ENCODE measurements at places on chromosomes 6 and 20. TPM values are rescaled to one million over a fixed set of nuclear protein-coding genes. Genes with fewer than 3 reads are reported as not detected.

Gene PRDM1
- total RNA-seq: 1.7 TPM

Gene PSORS1C2
- not detected for total RNA-seq

Gene DSP
- total RNA-seq: 1.3 TPM

Gene PKIB
- 0.13 TPM for total RNA-seq

Gene F13A1
- 0.54 TPM for total RNA-seq

Gene GSTA2
- not detected for total RNA-seq

Gene STMND1
- total RNA-seq: not detected

Gene LSM14B
- 38.2 TPM for total RNA-seq

Gene ERVFRD-1
- total RNA-seq: not detected

Gene ARHGAP40
- not detected for total RNA-seq

Gene SLC35D3
- not detected for total RNA-seq

Gene METTL24
- total RNA-seq: 0.97 TPM

Gene C6orf52
- total RNA-seq: 0.65 TPM

Gene PLA2G7
- total RNA-seq: not detected

Gene SLC16A10
- 1.4 TPM for total RNA-seq

Gene TINAG
- total RNA-seq: 0.13 TPM

Gene OLIG3
- total RNA-seq: not detected

Gene MRPL14
- 56.1 TPM for total RNA-seq

Gene POM121L2
- total RNA-seq: not detected

Gene C20orf202
- total RNA-seq: not detected

Gene THBD
- 1.6 TPM for total RNA-seq

Gene CDH26
- 0.32 TPM for total RNA-seq

Gene COL19A1
- total RNA-seq: not detected

Gene BTNL2
- not detected for total RNA-seq

Gene HLA-DQB1
- not detected for total RNA-seq

Gene BNIP5
- not detected for total RNA-seq

Gene SIRPD
- total RNA-seq: not detected

Gene CFB
- total RNA-seq: 34.6 TPM

Gene GMNN
- total RNA-seq: 23.1 TPM

Gene MOCS1
- 22.3 TPM for total RNA-seq

Gene IP6K3
- not detected for total RNA-seq

Gene COL11A2
- 0.65 TPM for total RNA-seq

Gene TRAPPC3L
- total RNA-seq: 0.11 TPM

Gene AKAP7
- 6.3 TPM for total RNA-seq

Gene TTK
- 21.8 TPM for total RNA-seq

Gene RNF39
- not detected for total RNA-seq

Gene CAPN11
- total RNA-seq: not detected

Gene CNR1
- total RNA-seq: under 0.01 TPM

Gene SMLR1
- not detected for total RNA-seq

Gene HMGCLL1
- not detected for total RNA-seq

Gene PARD6B
- 0.52 TPM for total RNA-seq

Gene CLPSL2
- not detected for total RNA-seq
